ENCODE measurements at places on chromosomes 2 and 18.

DNA sequence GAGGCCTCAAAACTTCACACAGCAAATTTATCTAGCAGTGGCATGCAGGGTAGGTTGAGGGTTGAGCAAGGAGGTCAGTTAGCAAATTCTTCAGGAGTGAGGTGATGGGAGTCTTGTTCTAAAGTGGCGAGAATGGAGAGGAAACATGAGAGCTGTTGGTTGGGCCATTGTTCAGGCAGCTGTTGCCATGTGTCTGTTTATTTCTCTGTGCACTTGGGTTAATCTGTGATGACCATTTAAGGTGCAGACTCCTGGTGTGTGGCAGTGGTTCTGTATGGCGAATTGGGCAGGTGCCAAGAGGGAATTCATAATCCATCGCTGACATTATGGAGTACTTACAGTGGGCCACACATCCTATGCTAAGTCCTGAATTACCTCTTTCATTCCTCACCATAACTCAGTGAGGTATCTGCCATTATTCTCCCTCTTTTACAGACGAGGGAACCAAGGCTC is 30.4 kb downstream of the TMEM178A start:
- DNase-seq, result no peak

GRCh38 chr2:48927355-48927754 is 171.8 kb upstream of the LHCGR start:
- DNase-seq, result no peak

DNA sequence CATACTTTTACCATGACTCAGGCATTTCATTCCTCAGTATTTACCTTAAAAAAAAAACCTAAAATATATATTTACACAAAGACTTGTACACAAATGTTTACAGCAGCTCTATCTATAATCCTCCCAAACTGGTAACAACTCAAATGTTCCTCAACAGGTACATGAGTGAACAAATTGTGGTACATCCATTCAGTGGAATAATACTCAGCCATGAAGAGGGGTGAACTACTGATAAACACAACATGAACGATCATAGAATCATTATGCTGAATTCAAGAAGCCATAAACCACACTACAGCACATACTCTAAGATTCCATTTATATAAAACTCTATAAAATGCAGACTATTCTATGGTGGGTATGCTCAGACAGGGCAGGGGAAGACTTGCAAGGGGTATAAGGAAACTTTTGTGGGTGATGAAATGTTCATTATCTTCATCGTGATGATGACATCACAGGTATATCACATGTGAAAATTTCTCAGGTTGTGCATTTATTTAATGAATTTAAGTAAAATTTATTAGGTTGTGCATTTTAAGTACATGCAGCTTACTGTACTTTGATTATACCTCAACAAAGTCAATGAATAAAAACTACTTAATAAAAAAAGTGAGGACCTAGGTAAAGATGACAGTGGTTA is 24.7 kb upstream of the DUSP2 start:
- DNase-seq, result no peak

DNA sequence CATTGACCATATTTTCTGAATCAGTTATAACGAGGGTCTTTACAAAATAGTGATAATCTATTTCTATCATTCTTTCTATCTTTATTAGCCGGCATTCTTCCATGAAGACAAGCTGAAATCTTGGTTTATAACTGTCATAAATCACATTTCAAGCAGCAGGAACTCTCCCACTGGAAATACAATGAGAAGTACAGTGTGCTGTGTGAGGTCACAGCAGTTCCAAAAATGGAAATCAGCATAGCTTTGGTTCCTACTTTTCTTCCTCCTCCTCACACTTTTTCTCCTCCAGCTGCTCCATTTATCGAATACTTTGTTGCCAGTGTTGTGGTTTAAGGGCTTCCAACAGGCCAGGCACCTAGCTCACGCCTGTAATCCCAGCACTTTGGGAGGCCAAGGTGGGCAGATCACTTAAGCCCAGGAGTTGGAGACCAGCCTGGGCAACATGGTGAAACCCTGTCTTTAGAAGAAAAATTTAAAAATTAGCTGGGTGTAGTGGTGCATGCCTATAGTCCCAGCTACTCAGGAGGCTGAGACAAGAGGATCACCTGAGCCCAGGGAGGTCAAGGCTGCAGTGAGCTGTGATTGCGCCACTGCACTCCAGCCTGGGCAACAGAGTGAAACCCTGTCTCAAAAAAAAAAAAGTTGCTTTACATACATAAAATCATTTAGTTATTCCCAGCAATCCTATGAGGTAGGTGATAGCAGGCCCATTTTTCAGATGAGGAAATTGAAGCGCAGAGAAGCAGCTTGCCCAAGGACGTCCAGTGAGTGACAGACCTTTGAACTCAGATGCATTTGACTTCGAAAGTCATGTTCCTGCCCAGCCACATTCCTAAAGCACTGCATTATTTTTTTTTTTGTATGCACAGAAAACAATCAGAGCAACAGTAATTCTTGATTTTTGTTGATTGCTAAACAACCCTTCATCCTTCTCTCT is 34.0 kb upstream of the GPR55 start:
- no peak for DNase-seq

DNA sequence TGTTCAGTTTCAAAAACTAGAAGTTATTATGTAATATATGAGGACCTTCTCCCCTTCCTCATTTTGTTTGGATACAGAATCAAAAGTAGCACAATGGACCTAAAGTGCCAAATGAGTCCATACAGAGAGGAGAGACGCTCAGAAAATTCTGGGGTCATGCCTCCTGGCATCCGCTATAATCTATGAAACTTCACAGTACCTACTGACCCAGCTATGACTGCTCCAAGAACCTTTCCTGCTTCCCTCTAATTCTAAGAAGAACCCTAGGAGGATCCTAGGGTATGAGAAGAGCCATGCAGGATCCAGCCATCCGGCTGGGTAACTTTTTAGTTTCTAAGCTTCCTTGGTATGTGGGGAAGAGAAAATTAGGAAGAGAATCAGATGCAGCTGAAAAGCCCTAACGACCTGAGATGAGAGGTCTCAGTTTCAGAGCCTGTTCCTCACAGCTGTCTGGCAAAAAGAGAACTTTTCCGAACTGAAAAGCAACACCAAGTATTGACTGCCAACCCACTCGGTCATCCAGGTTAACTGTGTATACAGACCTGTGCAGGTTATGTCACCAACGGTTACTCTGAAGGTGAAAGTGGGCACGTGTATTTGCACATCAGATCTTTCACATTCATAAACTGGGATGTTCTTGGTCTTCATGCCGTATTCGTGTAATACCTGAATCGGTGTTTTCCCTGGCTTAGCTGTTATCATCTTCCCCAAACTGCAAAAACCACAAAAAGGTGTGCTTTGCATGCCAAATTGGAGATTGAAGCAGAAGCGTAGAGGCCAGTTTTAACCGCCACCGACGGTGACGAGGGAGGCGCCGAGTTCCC is 1.1 kb downstream of the PRKRA start:
- DNase-seq, result no peak
